Sigmoid colon (tissue), 7 donors: ENCODE measurements at places on chromosomes 6 and 20. TPM values are rescaled to one million over a fixed set of nuclear protein-coding genes. Genes with fewer than 3 reads are reported as not detected.

The MYB gene
- total RNA-seq, result 1.4 TPM

DNA sequence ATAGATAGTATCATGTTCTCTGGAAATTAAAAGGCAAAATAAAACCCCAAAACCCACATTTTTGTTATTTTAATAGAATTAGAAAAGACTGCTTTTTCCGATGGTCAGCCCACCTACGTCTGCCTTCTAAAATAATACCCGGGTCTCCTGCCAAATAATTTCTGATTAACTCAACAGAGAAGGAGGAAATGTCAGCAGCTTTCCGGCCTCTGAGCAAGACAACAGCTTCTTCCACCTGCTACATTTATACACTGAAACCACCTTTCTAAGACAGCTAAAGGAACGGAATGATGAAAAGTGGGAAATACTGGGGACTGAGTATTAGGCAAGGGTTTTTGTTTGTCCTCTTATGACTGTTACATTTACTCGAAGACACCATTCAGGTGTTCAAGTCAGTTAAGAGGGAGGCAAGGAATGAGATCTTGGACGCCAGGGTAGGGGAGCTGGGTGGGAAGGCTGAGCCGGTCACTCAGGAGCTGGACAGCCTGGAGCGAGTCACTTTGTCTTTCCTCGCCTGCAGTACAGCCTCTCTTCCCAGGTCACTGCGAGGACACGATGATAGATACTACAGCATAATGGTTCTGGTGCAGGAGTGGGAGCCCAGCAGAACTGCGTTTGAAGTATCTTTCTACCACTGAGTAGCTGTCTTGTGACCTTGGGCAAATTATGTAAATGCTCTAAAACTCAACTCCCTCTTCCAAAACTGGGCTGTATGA lies 96.3 kb upstream of the QKI start:
- no peak for DNase-seq

DNA sequence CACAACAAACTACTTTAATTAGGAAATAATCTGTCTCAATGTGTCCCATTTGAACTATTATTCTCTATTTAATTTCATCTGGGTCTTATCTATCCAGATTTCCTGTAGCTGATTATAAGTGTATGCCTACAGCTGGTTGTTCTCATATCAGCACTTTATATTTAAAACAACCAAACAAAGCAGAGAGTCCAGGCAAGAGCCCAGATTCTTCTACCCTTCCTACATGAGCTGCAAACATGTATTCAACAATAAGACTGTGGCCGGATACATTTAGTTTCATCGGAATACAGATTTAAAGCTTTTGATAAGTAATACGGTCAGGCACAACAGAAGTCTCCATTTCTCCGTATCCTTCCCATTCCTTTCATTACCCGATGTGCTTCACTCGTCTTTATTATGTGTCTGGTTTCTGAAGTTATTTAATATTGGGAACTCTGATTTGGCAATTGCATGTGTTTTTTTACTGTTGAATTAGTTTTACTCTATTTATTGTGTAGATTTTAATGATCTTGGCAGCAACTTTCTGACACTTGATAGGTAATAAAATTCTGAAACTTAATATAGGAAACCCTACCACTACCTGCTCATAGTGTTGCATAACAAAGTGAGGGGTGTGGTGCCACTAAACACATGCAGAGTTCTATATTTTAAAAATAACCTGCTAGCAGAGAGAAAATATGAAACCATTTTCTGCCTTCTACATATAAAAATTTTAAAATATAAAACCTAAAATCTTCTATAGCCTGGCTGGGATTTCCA lies 653.5 kb upstream of the PTCHD4 start:
- DNase-seq, result no peak

The VWA7 gene
- 0.14 TPM for total RNA-seq

The MEI4 gene
- not detected for total RNA-seq

The EDN3 gene
- total RNA-seq, result 0.49 TPM

DNA sequence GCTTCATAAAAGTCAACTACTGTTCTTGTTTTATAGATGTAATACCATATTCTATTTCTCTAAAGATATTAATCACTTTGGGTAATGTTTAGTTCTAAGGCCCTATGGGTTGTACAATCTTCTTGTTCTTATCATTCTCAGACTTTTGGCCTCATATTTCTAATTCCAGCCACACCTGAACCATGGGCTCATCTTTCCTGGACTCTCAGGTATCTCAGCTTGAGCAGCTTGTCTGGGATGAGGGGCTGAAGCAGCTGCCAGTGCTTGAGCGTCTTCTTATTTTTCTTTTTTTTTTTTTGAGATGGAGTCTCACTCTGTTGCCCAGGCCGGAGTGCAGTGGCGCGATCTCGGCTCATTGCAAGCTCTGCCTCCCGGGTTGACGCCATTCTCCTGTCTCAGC lies 150.2 kb downstream of the KIF6 start:
- DNase-seq, result no peak

- no peak for DNase-seq
Observed at GRCh38 chr6:7848229-7848628, 62.4 kb downstream of the TXNDC5 start.

- peak; percentile 97 for DNase-seq
Observed at GRCh38 chr6:26216886-26217713, 129.9 kb downstream of the HFE start.

GRCh38 chr20:35883336-35883777 lies 70.9 kb downstream of the SCAND1 start:
- no peak for DNase-seq

The ERVFRD-1 gene
- not detected for total RNA-seq

The C6orf141 gene
- 6.9 TPM for total RNA-seq

The C6orf58 gene
- not detected for total RNA-seq

GRCh38 chr6:80535914-80536565 lies 429.6 kb downstream of the BCKDHB start:
- DNase-seq, result no peak

GRCh38 chr20:24339210-24339641 lies 130.2 kb upstream of the SYNDIG1 start:
- DNase-seq, result no peak

DNA sequence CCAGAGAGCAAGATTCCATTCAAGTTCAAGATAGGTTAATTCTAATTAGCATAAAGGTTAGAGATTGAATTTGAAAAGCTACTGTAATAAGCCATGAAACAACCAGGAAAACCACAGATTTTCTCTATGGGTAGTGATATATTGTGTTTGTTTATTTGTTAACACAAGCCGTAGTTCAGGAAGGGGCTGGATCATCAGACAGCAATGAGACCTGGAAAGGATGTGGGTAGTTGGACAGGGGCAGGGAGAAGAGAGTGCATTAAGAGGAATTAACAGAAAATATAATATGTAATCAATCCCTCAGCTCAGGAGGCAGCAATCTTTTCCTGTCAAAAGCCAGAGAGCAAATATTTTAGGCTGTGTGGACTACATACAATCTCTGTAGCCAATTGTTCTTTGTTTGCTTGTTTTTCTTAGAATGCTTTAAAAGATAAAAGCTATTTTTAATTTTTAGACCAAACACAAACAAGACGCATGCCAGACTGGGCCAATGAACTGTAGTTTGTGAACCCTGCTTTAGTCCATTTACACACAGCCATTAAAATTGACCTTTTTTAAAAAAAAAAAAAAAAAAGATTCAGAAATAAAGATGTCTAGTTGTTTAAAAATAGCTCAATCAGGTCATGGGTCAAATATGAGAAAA lies 398.7 kb upstream of the MARCKS start:
- DNase-seq, result no peak

The TFAP2D gene
- total RNA-seq, result not detected

DNA sequence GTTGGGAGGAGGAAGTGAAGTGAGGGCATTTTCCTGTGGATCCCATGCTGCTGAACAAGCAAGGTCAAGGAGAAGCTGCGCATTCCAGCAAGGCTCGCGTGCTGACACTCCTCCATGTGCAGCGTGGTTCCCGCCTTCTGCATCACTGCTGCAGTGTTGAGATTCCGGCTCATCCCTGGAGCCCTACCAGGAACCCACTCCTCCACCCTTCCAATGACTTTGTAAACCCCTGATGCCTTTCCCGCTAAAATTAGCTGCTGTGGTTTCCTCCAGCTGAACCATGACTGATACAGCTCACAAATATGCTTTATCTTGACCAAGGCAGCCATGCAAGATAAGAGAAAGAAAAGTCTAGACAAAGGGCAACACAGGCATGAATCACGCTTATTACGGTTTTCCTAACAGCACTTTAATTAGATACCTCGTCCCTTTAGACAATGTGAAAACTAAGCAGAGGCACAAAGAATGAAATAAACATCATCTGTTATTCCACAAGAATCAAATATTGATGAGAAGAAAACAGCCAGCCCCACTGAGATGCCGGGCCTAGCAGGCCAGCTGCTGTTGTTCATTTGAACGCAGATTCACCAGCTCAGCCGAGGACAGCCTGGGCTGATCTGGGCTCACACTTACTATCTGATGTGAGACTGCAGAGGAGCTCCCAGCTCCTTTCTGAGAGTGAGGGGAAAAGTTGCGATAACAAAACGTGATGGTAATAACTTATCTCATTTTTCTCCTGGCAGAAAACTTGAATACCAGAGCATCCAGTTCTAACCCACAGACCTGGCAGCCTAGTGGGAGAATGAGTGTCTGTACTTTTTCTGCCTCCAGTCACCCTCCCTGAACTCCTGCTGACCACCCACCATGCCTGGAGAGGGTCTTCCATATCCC lies 14.2 kb upstream of the BNIP5 start:
- no peak for DNase-seq

GRCh38 chr6:136547336-136547735 lies 2.9 kb downstream of the MAP7 start:
- no peak for DNase-seq

DNA sequence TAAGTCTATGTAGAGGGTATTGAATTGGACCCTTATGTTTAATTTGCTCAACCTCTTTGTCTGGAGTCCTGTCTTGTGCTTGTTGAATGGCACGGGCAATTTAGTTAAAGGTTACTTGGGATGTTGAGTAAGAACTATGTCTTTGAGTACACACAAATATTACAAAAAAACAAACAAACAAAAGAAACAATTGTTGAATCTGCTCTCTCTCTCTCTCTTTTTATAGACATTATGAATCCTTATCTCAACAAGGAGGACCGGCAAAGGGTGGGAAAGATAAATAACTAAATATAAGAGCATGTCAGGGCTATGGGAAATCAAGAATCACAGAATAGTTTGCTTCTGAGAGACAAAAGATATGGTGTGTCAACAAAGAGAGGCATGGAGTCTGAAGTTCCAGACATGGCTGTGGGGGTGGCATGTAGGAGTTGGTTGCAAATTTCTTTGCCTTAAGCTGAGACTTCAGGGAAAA lies 608.6 kb downstream of the UTRN start:
- DNase-seq, result no peak

GRCh38 chr6:146281651-146282362 lies 252.9 kb downstream of the GRM1 start:
- DNase-seq, result no peak

DNA sequence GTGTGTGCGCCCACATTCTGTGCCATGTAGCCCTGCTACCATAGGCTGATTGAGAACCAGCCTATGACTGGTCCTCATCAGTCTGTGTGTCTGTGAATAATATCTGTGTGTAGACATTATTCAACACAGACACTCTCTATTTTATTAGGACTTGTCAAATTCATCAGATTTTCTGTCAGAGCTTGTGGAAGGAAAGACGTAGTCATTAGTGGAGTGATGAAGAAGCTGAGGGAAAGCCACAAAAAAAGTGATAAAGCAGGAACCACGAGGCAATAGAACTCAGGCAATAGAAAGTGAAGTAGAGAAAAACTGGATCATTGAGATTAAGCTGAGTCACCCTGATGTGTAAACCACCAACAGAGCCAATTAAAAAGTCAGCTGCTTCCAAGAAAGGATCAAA lies 122.2 kb upstream of the MARCKS start:
- no peak for DNase-seq

DNA sequence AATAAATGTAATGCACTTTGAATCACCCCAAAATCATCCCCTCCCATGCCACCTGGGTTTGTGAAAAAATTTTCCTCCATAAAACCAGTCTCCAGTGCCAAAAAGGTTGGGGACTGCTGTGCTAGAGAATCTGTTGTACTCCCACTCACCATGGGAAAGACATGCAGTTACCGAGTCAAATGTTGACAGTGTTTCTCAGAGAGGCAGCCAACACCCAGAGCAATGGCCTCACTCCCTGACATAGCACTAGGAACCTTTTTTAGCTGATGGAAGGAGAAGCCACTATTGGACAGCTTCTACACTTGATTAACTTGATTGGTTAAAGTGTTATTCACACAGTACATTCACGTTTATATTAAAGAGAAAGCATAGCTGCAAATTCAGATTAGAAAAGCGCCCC lies 59.8 kb upstream of the MANEA start:
- no peak for DNase-seq

The UNC5CL gene
- 0.55 TPM for total RNA-seq

The KPNA5 gene
- 22.4 TPM for total RNA-seq

The RAET1L gene
- not detected for total RNA-seq

DNA sequence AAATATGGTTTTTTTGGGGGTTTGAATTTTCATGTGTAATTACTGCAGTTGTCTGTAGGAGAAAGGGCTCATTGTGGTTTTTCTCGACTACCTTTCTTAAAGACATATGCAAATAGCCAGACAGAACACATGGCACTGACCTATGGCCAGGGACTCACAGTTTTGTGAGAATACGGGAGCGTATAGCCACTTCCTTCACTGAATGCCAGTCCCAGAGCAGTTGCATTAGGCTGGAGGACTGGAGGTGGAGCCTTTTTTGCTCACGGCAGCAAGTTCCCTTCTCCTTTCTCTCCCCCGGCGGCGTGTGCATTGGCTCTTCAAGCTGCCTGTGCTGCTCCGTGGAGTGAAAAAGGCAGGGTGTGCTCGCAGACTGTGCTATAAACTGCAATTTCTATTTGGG lies 114.9 kb downstream of the AKAP7 start:
- DNase-seq, result peak; percentile 65

GRCh38 chr6:44057238-44057930 lies 69.9 kb downstream of the MRPL14 start:
- no peak for DNase-seq

DNA sequence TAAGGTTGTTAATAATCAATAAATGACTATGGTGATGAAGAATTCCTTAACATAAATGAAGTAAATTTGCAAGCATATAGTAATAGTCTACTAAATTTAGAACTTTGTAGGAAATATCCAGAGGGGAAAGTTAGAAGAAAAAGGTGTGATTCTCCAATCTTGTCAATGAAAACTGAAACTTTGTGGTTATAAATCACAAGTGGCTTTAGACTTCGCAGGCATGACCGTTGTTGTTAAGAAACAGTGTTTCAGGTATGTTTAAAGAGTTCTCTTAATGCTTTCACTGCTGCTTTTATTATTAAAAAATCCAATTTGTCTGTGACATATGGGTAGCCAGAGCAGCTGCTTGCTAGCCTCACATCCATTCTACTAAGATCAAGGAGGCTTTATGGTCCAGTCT lies 475.6 kb upstream of the ADGRB3 start:
- DNase-seq, result no peak

- DNase-seq, result no peak
Observed at GRCh38 chr6:37693079-37693478, 4.6 kb downstream of the MDGA1 start.

- no peak for DNase-seq
Observed at GRCh38 chr20:9348316-9348715, 166.1 kb upstream of the LAMP5 start.

GRCh38 chr6:118746825-118747174 lies 95.4 kb upstream of the CEP85L start:
- DNase-seq, result no peak
